Caco-2 (cell line): ENCODE measurements at places on chromosomes 7 and 10. TPM values are rescaled to one million over a fixed set of nuclear protein-coding genes. Genes with fewer than 3 reads are reported as not detected.

DNA sequence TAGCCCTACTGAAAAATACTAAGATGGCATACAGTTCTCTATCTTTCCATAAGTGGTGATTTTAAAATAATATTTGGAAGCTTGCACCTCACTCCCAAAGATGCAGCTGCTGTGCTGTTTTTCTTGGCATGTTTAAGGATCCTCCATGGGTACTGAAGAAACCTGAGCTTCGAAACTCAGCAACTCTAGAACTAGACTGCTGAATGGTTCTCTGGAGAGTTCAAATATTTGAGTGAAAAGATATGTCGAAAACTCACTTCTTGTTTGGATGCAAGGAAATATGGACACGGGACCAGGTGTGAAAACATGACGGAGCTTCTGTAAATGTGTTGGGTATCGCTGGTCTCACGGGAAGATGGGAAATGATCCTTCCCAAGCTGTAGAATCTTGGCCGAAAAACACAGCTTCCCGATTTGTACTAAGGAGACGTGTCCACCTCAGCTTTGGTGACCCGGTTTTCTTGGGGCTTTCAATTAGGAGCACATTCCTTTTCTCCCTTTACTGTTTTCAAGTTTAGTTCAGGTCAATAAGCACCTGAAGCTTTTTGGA, 543.8 kb upstream of the NRP1 start:
- no peak for DNase-seq
- H3K27ac ChIP-seq: no peak overlapping the region
- peaks cover 24% of the 10 kb centered on the region for H3K4me1 ChIP-seq

The TAS2R5 gene
- 1.7 TPM in 2 replicates for total RNA-seq

- H3K4me1 ChIP-seq: 0 out of 2 replicates have a peak, but pooled peaks cover 9% of the 10 kb centered on the region
- peak overlapping the region; percentile 28 for H3K4me3 ChIP-seq
- DNase-seq: no peak
- no peak overlapping the region for H3K27ac ChIP-seq
- H3K36me3 ChIP-seq: no peaks in the 10 kb centered on the region
Observed at GRCh38 chr7:87474533-87475358, 734 bp downstream of the ABCB4 start.

DNA sequence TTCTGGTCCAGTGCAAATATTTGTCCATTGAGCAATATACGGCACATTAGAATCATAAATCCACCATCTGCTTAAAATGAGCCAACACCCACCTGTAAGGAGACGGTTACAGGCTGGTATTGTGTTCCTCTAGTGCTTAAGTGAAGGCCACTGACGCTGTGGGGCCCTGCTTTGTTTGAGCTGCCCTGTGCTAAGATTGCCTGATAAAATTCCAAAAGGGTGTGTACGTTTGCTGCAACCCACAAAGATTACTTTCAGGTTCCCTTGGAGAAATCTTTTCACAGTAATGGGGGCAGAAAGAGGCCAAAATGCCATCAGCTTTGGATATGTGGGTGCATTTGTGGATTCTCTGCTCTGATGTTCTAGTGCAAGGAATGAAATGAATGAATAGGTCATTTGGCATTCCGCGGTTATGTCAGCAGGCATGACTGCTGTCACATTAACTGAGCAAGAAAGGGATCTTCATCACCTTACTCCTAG, 34.4 kb downstream of the AGR3 start:
- peaks cover 48% of the 10 kb centered on the region for H3K4me1 ChIP-seq
- H3K36me3 ChIP-seq: no peaks in the 10 kb centered on the region
- H3K27me3 ChIP-seq: no peaks in the 10 kb centered on the region

- no peak overlapping the region for H3K4me3 ChIP-seq
- no peak overlapping the region for H3K27ac ChIP-seq
- H3K36me3 ChIP-seq: no peaks in the 10 kb centered on the region
- H3K4me1 ChIP-seq: peaks cover 8% of the 10 kb centered on the region; the same call in 1 of the 2 replicates
Observed at GRCh38 chr10:113982296-113982695, 61.4 kb upstream of the ADRB1 start.

- H3K4me1 ChIP-seq: peaks cover 44% of the 10 kb centered on the region
- H3K27me3 ChIP-seq: no peaks in the 10 kb centered on the region
- peak overlapping the region; percentile 72 for H3K27ac ChIP-seq
- DNase-seq: no peak
Observed at GRCh38 chr10:121071901-121072300, 220.7 kb downstream of the WDR11 start.

DNA sequence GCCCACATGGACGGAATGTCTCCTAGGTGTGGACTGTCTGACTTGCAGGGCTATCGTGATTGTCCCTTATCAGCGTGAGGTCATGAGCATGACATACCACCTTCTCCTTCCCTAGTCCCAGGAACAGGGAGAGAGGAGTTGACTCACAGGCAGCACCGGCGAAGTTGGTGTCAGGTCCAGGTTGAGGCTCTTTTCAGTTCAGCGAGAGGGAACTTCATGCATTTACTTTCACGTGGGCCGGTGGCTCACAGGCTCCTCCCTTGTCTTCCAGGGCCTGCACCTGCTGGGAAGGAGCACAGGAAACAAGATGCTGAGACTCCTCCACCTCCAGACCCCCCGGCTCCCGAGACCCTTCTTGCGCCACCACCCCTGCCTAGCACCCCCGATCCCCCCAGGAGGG, 46.1 kb downstream of the PROSER2 start:
- peak overlapping the region; percentile 54 for H3K27ac ChIP-seq
- H3K4me1 ChIP-seq: peaks cover 26% of the 10 kb centered on the region
- no peaks in the 10 kb centered on the region for H3K27me3 ChIP-seq
- peaks cover 7% of the 10 kb centered on the region for H3K36me3 ChIP-seq

DNA sequence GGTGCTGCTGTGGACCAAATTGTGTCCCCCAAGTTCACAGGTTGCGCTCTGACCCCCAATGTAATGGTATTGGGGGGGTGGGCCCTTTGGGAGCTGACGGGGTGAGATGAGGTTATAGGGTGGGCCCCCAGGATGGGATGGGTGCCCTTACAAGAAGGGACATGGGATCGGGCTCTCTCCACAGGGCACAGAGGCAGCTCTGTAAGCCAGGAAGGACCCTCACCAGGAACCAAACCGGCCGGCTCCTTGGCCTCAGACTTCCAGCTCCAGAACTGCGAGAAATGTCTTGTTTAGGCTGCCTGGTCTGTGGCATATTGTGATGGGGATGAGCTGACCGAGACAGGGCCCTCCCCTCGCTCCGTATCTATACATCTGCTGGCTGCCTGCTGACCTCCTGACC, 25.7 kb upstream of the JAKMIP3 start:
- no peak overlapping the region for H3K27ac ChIP-seq
- H3K4me1 ChIP-seq: no peaks in the 10 kb centered on the region
- H3K4me3 ChIP-seq: no peak overlapping the region
- no peaks in the 10 kb centered on the region; the same call in 1 of the 2 replicates for H3K27me3 ChIP-seq
- no peaks in the 10 kb centered on the region for H3K36me3 ChIP-seq

DNA sequence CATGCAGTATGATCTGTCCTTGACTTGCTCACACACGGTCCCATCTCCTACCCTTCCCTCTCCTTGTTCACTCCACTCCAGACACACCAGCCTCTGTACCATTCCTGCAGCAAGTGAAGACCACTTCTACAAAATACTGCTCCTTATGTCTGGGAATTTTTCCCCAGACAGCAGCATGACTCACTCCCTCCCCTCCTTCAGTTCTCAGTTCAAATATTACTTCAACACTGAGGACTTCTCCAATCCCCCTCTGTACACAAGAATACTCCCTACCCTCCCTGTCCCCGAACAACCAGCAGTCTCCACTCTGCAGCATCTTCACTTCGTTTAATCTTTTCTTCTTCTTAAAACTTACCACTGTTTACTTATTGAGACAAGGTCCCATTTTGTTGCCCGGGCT, 474.0 kb downstream of the GPAM start:
- DNase-seq: no peak
- H3K4me1 ChIP-seq: no peaks in the 10 kb centered on the region
- no peak overlapping the region for H3K4me3 ChIP-seq
- no peak overlapping the region for H3K27ac ChIP-seq
- H3K27me3 ChIP-seq: no peaks in the 10 kb centered on the region

GRCh38 chr10:44828508-44829142, 82.5 kb upstream of the TMEM72 start:
- no peaks in the 10 kb centered on the region for H3K4me1 ChIP-seq
- no peaks in the 10 kb centered on the region for H3K27me3 ChIP-seq
- DNase-seq: no peak
- no peak overlapping the region for H3K4me3 ChIP-seq
- no peaks in the 10 kb centered on the region for H3K36me3 ChIP-seq

The OR6B1 gene
- total RNA-seq: not detected in 2 replicates

- H3K4me1 ChIP-seq: peaks cover 91% of the 10 kb centered on the region
- no peaks in the 10 kb centered on the region for H3K27me3 ChIP-seq
- H3K4me3 ChIP-seq: no peak overlapping the region
- peak overlapping the region; percentile 98 for H3K27ac ChIP-seq
- peaks cover 11% of the 10 kb centered on the region for H3K36me3 ChIP-seq
Observed at GRCh38 chr10:95264227-95265051, 26.4 kb downstream of the PDLIM1 start.

The TES gene
- 190 and 207 TPM in 2 replicates for total RNA-seq

- no peak overlapping the region for H3K4me3 ChIP-seq
- no peaks in the 10 kb centered on the region for H3K27me3 ChIP-seq
- DNase-seq: no peak
Observed at GRCh38 chr10:132489053-132489703, 48.4 kb upstream of the INPP5A start.

The OGA gene
- 76.9 and 84.3 TPM in 2 replicates for total RNA-seq

DNA sequence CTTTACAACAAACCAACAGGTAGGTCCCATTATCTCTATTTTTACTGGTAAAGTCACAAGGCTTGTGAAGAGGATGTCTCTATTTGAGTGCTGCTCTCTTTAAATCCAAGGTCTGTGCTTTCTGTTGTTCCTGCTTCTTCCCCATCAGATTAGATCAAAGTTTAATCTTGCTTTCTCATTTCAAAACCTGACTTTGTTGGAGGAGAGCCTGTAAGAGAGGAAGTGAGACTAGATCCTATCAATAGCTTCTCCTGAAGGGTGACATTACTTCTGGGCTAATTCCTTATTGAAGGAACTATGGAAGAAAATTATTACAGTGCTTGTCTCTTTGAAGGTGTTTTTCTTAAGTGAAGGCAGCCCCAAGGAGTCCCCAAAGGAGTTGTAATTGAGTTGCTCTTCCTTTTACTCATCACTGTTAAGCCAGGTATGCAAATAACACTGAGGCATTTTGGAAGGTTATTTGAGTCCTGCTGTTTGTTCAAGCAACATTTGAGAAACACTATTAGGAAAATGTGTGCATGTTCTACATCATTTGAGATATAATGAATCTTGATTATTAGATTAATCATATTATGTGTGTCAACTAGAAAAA, 146.2 kb upstream of the MBL2 start:
- no peak overlapping the region for H3K4me3 ChIP-seq
- no peak for DNase-seq
- H3K36me3 ChIP-seq: no peaks in the 10 kb centered on the region
- H3K27me3 ChIP-seq: no peaks in the 10 kb centered on the region
- no peaks in the 10 kb centered on the region; the same call in 1 of the 2 replicates for H3K4me1 ChIP-seq
- no peak overlapping the region for H3K27ac ChIP-seq
